Left ventricle myocardium inferior (tissue), 1 donor: ENCODE measurements at places on chromosomes 2 and 18. TPM values are rescaled to one million over a fixed set of nuclear protein-coding genes. Genes with fewer than 3 reads are reported as not detected.

SERPINB4 gene
- not detected for total RNA-seq

TMEM163 gene
- 0.22 TPM for total RNA-seq

DNA sequence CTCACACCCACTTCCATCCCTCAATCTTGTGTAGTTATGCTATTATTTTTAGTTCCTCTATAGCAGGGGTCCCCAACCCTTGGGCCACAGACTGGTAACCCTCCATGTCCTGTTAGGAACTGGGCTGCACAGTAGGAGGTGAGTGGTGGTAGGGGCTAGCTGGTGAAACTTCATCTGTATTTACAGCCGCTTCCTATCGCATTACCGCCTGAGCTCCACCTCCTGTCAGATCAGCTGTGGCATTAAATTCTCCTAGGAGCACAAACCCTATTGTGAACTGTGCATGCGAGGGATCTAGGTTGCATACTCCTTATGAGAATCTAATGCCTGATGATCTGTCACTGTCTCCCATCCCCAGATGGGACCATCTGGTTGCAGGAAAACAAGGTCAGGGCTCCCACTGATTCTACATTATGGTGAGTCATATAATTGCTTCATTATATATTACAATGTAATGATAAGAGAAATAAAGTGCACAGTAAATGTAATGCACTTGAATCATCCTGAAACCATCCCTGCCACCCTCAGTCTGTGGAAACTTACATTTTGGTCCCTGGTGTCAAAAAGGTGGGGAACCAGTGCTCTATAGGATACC, 1.6 kb upstream of the RAB11FIP5 start:
- no peak for DNase-seq

GMPPA gene
- 22.0 TPM for total RNA-seq

GRCh38 chr2:10963155-10963554, 51.4 kb downstream of the KCNF1 start:
- DNase-seq = no peak

C2orf78 gene
- not detected for total RNA-seq

ZBTB7C gene
- total RNA-seq = 2.7 TPM

- DNase-seq = no peak
Observed at GRCh38 chr2:79511320-79511951, 1.4 kb upstream of the CTNNA2 start.

- DNase-seq = no peak
Observed at GRCh38 chr18:49757513-49758262, 55.6 kb downstream of the ACAA2 start.

GRCh38 chr2:102025583-102026267, 34.0 kb downstream of the IL1R2 start:
- no peak for DNase-seq

DNA sequence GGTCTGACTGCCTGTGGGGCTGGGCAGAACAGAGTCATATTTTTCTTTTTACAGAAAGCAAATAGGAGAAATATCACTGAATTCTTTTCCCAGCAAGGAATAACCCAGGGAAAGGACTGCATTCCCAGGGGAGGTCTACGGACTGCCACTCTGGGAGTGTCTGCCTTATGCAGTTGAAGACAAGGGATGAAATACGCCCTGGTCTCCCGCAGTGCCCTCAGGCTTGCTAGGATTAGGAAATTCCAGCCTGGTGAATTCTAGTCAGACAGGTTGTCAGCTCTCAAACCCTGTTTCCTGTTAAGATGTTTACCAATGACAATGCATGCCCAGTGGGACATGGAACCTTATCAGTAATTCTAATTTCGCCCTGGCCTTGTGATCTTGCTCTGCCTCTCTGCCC, 30.3 kb upstream of the PDK1 start:
- no peak for DNase-seq

- DNase-seq = no peak
Observed at GRCh38 chr2:74938264-74938663, 20.2 kb upstream of the POLE4 start.

DNA sequence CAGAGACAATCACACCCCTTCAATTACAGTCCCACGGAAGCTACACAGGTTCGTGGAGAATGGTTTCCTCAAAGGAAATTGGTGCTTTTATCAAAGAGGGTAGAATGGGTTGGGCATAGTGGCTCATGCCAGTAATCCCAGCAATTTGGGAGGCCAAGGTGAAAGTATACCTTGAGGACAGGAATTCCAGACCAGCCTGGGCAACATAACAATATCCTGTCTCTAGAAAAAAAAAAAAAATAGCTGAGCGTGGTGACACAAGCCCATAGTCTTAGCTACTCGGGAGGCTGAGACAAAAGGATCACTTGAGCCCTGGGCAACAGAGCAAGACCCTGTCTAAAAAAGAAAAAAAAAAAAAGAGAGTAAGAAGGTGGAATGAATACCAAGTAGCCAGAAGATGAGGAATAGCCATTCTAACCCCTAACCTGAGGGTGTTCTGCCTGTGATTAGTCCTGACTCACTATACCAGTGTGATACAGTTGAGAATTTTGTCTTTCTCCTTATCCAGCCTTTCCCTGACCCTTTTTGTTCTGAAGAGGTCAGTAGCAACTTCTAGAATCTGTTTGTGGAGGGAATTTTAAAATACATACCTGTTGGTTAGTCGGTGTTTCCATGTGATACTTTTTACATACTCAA, 283.2 kb downstream of the MREG start:
- DNase-seq = no peak

GPR45 gene
- total RNA-seq = not detected

POTEI gene
- not detected for total RNA-seq

- DNase-seq = no peak
Observed at GRCh38 chr18:10169064-10169562, 255.3 kb downstream of the VAPA start.

DNA sequence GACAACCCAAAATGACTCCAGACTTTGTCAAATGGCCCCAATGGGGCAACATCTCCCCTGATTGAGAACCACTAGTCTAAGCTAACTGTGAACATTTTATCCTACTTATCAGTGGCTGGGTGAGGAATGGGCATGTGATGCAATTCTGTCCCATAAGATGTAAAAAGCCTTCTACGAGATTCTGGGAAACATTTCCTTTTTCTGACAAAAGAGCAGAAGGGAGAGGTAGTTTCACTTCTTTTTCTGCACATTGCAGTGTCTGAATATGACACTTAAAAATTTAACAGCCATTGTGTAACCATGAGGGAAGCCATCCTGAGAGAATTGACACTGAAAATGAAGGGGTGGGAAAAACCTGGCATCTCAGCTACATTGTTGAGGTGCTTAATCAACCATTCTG, 17.3 kb upstream of the MARCHF4 start:
- no peak for DNase-seq

CENPA gene
- 2.5 TPM for total RNA-seq

- no peak for DNase-seq
Observed at GRCh38 chr2:68813596-68813995, 57.6 kb downstream of the BMP10 start.

AQP12A gene
- not detected for total RNA-seq

DNA sequence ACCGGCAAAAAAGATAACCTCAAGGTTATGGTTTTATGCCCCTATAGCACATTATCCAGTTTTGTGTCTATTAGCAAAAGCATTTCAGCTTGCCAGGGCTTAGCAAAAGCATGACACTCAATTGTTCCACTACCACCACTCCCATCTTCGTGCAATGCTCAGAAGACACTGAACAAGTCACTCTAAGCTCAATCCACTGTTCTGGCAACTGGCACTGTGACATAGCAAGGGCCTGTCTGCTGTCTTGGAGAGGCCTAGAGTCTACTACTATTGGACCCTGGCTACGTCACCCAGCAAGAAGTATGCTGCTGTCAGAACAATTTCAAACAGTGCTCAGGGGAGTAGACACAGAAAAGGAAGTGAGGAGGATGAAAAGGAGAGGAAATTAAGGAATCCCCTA, 103.5 kb upstream of the PPP1CB start:
- no peak for DNase-seq

- DNase-seq = no peak
Observed at GRCh38 chr2:191453761-191454160, 208.6 kb downstream of the MYO1B start.

GRCh38 chr2:85430752-85431569, 12.4 kb downstream of the SH2D6 start:
- DNase-seq = no peak

- DNase-seq = no peak
Observed at GRCh38 chr2:5287558-5288334, 404.4 kb upstream of the SOX11 start.

HSBP1L1 gene
- total RNA-seq = 12.2 TPM

SCYGR4 gene
- not detected for total RNA-seq

DNA sequence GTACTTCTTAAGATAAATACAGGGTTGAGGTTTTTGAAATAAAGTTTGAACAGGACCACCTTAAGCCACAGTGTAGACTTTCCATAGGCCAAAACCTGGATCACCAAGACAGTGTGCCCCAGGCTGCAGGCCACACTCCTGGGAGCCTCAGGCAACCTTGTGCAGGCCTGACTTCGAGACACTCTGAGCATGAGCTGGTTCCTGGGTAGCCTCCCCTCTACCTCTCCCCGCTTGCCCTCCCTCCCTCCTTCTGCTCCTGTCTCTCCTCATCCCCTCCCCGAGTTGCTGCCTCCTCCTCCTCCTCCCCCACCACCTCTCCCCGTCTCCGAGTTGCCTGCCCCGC, 10.6 kb upstream of the PROC start:
- no peak for DNase-seq

GRCh38 chr18:26700728-26701127, 152.4 kb upstream of the KCTD1 start:
- DNase-seq = no peak

TRAF3IP1 gene
- 14.6 TPM for total RNA-seq

DNA sequence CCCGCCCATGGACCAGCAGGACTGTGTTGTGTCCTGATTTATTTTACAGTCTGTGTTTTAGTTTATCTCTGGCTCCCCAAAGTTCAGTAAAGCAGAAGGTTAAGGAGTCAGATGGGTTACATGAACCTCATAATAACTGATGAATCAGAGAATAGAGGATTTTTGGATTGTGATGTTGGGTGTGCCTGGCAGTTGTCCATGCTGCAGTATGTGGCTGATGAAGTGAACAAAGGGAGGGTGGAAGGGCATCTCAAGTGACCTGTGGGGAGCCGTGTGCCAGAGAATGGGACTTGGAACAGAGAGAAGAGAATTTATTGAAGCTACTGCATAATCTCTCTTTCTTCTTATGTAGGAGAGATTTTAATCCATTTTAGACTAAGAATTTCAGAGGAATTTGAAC, 145.5 kb downstream of the MAP4K4 start:
- no peak for DNase-seq

MRPS9 gene
- total RNA-seq = 73.2 TPM

GRCh38 chr2:171530378-171530777, 8.1 kb downstream of the CYBRD1 start:
- no peak for DNase-seq

- DNase-seq = peak; percentile 10
Observed at GRCh38 chr2:239154971-239155805, 245.6 kb downstream of the HDAC4 start.

DNA sequence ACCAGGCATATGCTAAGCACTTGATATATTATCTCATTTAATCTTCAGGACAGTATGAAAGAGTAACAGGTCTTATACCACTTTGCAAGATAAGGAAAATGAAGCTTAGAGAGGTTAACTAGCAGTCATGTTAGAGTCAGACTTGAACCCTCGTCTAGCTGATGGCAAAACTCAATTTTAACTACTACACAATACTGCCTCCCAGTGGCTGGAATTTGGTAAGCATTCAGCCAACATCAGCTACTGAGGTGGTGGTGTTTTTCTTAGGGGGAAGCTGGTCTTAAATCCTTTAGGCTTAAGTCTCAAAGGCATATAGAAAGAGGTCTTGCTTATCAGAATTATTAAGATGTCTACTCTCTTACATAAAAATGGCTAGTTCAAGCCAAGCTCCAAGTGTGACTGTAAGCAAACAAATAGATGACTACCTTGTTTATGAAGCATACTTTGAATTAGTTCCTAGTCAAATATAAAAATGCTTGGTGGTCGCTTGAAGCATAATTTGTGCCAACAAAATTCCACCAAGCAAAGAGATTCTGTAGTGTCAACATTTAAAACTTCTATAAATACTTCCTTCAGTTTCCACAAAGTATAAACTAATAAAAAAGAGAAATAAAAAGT, 325.4 kb upstream of the FIGN start:
- DNase-seq = no peak

DNA sequence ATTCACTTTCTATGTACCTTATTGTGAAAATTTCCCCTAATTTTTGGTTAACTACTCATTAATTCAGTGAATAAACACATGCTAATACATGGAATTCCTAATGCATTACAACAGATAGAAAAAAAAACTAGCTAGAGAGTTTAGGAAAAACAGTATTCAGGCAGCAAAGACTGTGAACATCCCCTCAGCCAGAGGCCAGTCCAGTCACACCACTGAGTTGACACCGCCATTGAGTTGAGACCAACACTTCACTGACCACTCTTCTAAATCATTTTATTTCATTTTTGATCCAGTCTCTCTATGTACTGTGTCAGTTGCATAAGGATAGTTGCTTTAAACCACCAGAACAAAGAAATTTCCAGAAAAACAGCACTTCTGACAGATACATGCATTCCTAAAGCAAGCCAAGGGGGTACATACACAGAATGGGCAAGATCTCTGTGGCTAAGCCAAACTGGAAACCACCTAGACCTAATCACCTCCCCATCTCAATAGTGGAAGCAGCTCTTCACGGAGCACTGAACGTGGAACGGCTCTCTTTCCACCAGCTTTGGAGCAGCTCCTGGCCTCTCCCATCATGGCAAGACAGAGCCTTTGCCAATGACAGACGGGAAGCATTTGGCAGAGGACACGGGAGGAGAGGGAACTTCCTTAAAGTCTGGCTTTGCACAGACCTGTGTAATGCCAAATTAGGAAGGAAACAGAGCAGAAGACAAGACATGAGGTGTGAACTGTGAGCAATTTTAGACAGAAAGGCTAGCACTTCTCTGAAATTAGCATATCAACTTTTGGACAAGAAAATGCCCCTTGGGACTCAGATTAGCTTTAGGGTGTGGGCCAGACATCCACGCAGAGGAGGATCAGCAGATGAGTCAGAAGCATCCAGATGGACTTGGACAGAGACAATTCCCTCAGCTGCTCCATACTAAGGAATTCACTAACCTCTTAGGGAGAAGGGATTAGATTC, 36.4 kb downstream of the CACNB4 start:
- no peak for DNase-seq

GRCh38 chr18:44791520-44791919, 110.8 kb downstream of the SETBP1 start:
- DNase-seq = no peak

ZAP70 gene
- total RNA-seq = 0.55 TPM

GRCh38 chr18:31723639-31723989, 37.1 kb downstream of the SLC25A52 start:
- DNase-seq = no peak

DNA sequence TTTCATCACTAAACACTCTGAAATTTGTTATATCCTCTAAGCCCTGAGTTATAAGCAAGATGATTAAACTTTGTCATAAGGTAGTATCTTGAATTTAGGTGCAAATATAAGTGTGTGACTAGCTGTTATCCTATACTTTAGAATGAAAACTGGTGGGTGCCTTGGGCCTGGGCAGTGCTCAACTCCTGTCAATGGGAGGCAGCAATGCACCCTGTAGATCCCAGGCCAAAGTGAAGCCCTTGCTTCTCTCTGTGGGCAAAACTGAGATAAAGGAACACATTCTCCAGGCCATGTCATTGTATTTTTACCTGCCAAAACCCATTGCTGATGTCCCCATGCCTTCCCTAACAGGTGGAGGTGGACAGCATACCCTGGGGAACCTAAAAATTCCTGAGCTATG, 525.2 kb downstream of the TNS1 start:
- DNase-seq = no peak
